Peyer's patch (tissue), 4 donors: ENCODE measurements at places on chromosomes 13 and 19. TPM values are rescaled to one million over a fixed set of nuclear protein-coding genes. Genes with fewer than 3 reads are reported as not detected.
A peak's percentile ranks its signal among the peaks of the same experiment; 100 is the strongest.

The ACER1 gene
- total RNA-seq = not detected

DNA sequence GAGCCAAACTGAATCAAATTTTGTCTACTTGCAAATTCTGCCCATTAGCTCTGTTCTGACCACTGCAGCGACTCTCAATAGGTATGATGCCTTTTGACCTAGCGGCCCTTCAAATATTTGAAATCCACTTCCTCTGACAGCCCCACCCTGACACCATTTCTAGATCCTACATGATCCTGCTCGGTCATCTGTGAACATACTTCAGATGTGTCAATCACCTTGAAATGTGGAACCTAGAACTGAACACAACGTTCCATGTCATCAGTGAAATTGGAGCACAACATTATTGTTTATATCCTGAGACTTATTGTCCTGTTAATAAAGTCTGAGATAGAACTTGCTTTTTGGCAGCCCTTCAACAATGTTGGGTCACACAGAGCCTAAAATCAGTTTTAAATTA is 98.2 kb downstream of the UBL3 start:
- H3K27me3 ChIP-seq = no peaks in the 10 kb centered on the region
- H3K4me3 ChIP-seq = no peak overlapping the region
- H3K36me3 ChIP-seq = no peaks in the 10 kb centered on the region
- no peaks in the 10 kb centered on the region for H3K4me1 ChIP-seq

- no peak overlapping the region for H3K27ac ChIP-seq
- no peaks in the 10 kb centered on the region for H3K27me3 ChIP-seq
- H3K4me3 ChIP-seq = no peak overlapping the region
- no peak for DNase-seq
Observed at GRCh38 chr19:57088133-57088532, 31.7 kb upstream of the USP29 start.

The ZNF433 gene
- 0.35 TPM for total RNA-seq

The ACTMAP gene
- total RNA-seq = 33.0 TPM

The ZNF439 gene
- total RNA-seq = 11.6 TPM

- peak overlapping the region; percentile 83 for H3K27ac ChIP-seq
- no peaks in the 10 kb centered on the region for H3K36me3 ChIP-seq
- peaks cover 15% of the 10 kb centered on the region for H3K4me1 ChIP-seq
- no peak for DNase-seq
- H3K4me3 ChIP-seq = peak overlapping the region; percentile 28
- H3K27me3 ChIP-seq = no peaks in the 10 kb centered on the region
Observed at GRCh38 chr19:55689411-55690108, 14.5 kb downstream of the EPN1 start.

DNA sequence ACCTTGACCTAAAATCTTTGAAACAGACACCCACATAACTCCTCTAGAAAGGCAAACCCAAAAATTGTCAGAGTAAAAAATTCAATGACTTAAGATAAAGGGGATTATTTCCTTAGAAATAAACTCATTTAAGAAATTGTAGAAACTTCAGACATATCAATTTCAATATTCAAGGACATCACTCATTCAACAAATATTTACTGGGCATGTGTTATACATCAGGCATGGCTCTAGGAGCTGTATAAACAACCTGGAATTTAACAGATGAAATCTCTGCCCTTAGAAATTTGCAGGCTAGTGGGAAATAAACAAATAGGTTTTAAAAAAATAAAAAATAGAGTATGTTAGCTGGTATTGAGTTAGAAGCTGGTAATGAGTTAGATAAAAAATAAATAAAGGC is 84.0 kb upstream of the LSM14A start:
- H3K4me3 ChIP-seq = no peak overlapping the region
- H3K4me1 ChIP-seq = no peaks in the 10 kb centered on the region
- H3K36me3 ChIP-seq = no peaks in the 10 kb centered on the region
- no peak for DNase-seq
- no peak overlapping the region for H3K27ac ChIP-seq

DNA sequence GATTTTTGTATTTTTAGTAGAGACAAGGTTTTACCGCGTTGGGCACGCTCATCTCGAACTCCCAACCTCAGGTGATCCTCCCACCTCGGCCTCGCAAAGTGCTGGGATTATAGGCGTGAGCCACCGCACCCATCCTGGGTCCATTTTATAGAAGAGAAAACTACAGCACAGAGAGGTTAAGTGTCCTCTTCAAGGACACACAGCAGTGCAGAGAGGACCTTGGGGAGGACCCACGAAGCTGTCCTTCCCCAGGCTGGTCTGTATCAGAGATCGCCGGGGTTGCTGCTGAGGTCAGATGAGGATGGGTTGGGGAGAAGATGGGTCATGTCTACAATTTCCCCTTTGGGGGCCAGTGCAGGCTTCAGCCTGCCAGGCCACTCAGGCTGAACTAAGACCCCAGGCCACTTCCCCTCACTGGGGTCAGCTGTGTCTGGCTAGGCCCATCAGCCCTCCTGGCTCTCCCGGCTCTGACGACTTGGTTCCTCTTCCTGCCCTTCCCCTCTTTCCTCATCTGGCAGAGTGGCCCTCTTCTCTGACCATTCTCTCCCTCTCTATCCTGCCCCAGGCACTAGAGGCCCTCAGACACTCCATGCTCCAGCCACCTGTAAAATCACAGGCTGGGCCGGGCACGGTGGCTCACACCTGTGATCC is 9.6 kb downstream of the MYO1F start:
- H3K4me1 ChIP-seq = peaks cover 9% of the 10 kb centered on the region
- no peak overlapping the region for H3K4me3 ChIP-seq
- no peaks in the 10 kb centered on the region for H3K27me3 ChIP-seq
- H3K36me3 ChIP-seq = no peaks in the 10 kb centered on the region
- peak overlapping the region; percentile 30 for H3K27ac ChIP-seq

The ADGRE2 gene
- total RNA-seq = 16.5 TPM

The PRKD2 gene
- total RNA-seq = 67.7 TPM

DNA sequence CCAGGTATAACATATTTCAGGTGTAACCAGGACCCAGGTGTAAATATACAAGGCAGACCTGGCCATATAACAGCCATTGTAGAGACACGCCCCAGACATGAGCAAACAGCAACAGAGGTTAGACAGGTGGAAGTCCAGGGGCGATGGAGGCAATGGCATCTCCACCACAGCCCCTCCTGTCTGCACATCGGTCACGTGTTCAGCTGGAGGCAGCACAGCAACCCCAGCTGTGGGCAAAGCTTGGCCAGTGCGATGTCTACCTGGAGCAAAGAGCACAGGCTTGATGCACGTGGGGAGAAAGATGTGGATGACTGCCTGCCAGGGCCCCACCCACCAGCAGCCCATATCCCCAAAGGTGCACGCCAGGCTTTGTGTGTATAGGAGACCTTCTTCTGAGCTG is 4.4 kb downstream of the CYP4F2 start:
- H3K27me3 ChIP-seq = no peaks in the 10 kb centered on the region
- H3K27ac ChIP-seq = peak overlapping the region; percentile 23
- H3K4me3 ChIP-seq = no peak overlapping the region

DNA sequence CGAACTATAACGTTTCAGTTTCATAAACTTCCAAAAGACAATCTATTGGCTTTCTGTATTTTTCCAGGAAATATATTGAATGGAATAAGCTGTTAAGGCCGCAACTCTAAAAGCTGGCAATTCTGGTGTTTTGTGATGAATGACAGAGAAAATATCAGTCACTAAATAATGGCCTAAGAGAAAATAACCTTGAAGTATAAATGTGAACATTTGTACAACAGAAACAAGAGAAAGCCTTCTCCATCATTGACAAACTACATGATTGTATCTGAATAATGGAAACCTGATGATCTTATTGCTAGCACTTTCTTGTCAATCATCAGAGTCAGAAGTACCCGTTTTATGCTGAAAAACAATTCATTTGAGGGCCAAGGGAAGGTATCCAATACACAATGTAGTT is 134.3 kb downstream of the TRPC4 start:
- H3K4me3 ChIP-seq = no peak overlapping the region
- H3K27me3 ChIP-seq = no peaks in the 10 kb centered on the region
- no peak overlapping the region for H3K27ac ChIP-seq
- H3K36me3 ChIP-seq = no peaks in the 10 kb centered on the region

The ZIK1 gene
- 2.3 TPM for total RNA-seq

DNA sequence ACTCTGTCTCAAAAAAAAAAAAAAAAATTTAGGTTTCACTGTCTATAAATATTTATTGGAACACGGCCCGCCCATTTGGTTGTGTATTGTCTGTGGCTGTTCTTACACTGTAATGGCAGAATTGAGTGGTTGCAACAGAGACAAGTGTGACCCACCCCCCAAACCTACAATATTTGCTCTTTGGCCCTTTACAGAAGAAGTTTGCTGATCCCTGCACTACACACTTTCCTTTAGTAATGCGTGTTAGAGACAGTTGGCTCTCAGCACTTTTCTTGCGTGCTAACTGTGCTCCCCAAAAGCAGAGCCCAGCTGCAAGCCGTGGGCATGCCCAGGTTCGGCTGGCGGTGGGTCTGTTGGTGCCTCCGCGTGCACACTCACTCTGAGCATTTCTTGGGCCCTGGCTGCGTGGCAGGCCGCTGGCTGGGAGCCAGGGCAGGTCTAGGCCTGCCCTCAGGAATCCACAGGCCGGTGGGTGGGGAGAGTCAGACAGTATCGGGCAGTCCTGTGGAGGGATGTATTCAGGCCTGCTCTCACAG is 72.6 kb downstream of the SIPA1L3 start:
- peak; percentile 57 for DNase-seq
- peak overlapping the region; percentile 74 for H3K27ac ChIP-seq
- no peaks in the 10 kb centered on the region for H3K27me3 ChIP-seq
- peaks cover 38% of the 10 kb centered on the region for H3K4me1 ChIP-seq
- no peaks in the 10 kb centered on the region for H3K36me3 ChIP-seq

The GFY gene
- not detected for total RNA-seq

The ZNF628 gene
- 20.4 TPM for total RNA-seq

- H3K27ac ChIP-seq = no peak overlapping the region
- no peaks in the 10 kb centered on the region for H3K27me3 ChIP-seq
- no peaks in the 10 kb centered on the region for H3K36me3 ChIP-seq
- no peak for DNase-seq
- no peaks in the 10 kb centered on the region for H3K4me1 ChIP-seq
- no peak overlapping the region for H3K4me3 ChIP-seq
Observed at GRCh38 chr13:105996391-105997025, 539.0 kb downstream of the EFNB2 start.

GRCh38 chr13:61777271-61777670 is 361.6 kb upstream of the PCDH20 start:
- DNase-seq = no peak
- no peak overlapping the region for H3K4me3 ChIP-seq
- no peaks in the 10 kb centered on the region for H3K27me3 ChIP-seq
- no peak overlapping the region for H3K27ac ChIP-seq

The MIR17HG gene
- 10.4 TPM for total RNA-seq

The SIGLEC11 gene
- total RNA-seq = not detected

- no peaks in the 10 kb centered on the region for H3K4me1 ChIP-seq
- H3K4me3 ChIP-seq = no peak overlapping the region
- H3K27ac ChIP-seq = no peak overlapping the region
- no peaks in the 10 kb centered on the region for H3K36me3 ChIP-seq
- no peak for DNase-seq
Observed at GRCh38 chr13:99133230-99133629, 67.4 kb upstream of the UBAC2 start.

DNA sequence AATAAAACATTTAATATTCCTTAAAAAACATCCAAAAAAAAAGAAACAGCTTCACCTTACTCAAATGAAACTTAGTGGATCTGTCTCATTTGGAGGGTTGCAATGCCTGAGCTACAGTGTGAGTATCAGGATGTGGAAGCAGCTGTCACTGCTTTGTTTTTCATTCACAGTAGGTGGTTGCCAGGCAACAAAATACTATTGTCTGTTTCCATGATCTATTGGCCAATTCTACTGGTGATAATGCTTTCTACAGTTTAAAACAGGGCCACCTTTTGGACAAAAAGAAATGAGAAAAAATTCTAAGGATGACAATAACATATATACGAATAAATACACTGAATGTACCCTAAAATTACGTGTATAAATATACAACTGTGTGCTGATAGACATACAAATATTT is 3.0 kb downstream of the ENOX1 start:
- H3K4me3 ChIP-seq = no peak overlapping the region
- H3K27ac ChIP-seq = no peak overlapping the region
- no peak for DNase-seq
- H3K27me3 ChIP-seq = no peaks in the 10 kb centered on the region

- DNase-seq = no peak
- no peaks in the 10 kb centered on the region for H3K27me3 ChIP-seq
- H3K36me3 ChIP-seq = no peaks in the 10 kb centered on the region
- H3K4me3 ChIP-seq = no peak overlapping the region
- H3K4me1 ChIP-seq = peaks cover 11% of the 10 kb centered on the region
Observed at GRCh38 chr19:44866664-44867063, 20.6 kb downstream of the NECTIN2 start.

- no peaks in the 10 kb centered on the region for H3K4me1 ChIP-seq
- H3K36me3 ChIP-seq = no peaks in the 10 kb centered on the region
- no peak overlapping the region for H3K4me3 ChIP-seq
- DNase-seq = no peak
- no peaks in the 10 kb centered on the region for H3K27me3 ChIP-seq
- H3K27ac ChIP-seq = no peak overlapping the region
Observed at GRCh38 chr13:69487576-69487975, 620.0 kb upstream of the ATXN8OS start.

GRCh38 chr13:45695198-45695730 is 6.9 kb upstream of the CBY2 start:
- H3K4me3 ChIP-seq = no peak overlapping the region
- H3K27ac ChIP-seq = no peak overlapping the region
- H3K4me1 ChIP-seq = no peaks in the 10 kb centered on the region
- no peaks in the 10 kb centered on the region for H3K36me3 ChIP-seq

The LGI4 gene
- total RNA-seq = 21.4 TPM

GRCh38 chr19:39818626-39819097 is 15.3 kb downstream of the DYRK1B start:
- no peaks in the 10 kb centered on the region for H3K27me3 ChIP-seq
- H3K27ac ChIP-seq = no peak overlapping the region
- peaks cover 1% of the 10 kb centered on the region for H3K4me1 ChIP-seq
- H3K4me3 ChIP-seq = no peak overlapping the region

- no peak for DNase-seq
- no peaks in the 10 kb centered on the region for H3K27me3 ChIP-seq
- no peak overlapping the region for H3K4me3 ChIP-seq
- peak overlapping the region; percentile 24 for H3K27ac ChIP-seq
- no peaks in the 10 kb centered on the region for H3K36me3 ChIP-seq
Observed at GRCh38 chr19:15374796-15375440, 4.7 kb downstream of the AKAP8 start.

GRCh38 chr19:35363711-35364425 is 5.6 kb downstream of the FFAR3 start:
- no peak for DNase-seq
- no peak overlapping the region for H3K4me3 ChIP-seq
- H3K4me1 ChIP-seq = no peaks in the 10 kb centered on the region
- no peaks in the 10 kb centered on the region for H3K36me3 ChIP-seq
- H3K27me3 ChIP-seq = no peaks in the 10 kb centered on the region
- H3K27ac ChIP-seq = no peak overlapping the region
